Left ventricle myocardium superior (tissue), 1 donor: ENCODE measurements at places on chromosomes 3 and 15.

DNA sequence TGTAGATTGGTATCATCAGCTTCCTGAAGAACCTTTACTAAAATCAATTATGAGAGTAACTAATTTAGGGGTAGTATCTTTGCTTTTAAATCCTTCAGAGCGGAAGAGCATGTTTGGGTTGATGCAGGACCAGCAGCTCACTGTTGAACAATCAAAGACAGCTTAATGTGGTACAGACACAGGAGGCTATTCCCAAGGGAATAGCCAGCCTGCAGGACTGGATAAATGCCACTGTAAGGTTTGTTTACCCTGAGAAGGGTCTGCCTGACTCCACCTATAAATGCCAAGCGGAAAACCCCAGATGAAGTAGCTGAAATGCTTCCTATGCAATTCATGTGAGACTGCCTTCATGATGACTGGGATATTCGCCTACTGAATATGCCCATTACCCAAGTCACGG is 16.0 kb upstream of the STAC start:
- DNase-seq: no peak

GRCh38 chr15:94286583-94286982 is 55.2 kb downstream of the MCTP2 start:
- no peak for DNase-seq

DNA sequence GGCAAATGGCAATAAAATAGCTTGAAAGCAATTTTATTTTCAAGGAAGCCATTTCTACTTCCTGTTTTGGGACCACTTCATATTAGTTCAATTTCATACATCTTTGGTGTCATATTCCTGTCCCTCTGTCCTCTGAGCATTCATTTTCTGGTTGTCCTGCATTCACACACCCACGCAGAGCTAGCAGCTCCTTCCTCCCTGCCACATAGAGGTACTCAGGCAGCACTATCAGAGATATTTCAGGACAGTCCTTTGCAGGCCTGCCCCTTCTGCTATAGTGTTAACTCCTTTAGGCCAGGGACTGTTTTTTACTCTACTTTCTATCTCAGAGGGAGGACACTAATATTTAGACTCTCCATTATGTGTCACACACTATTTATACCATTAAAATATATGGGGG is 132.0 kb downstream of the ECT2 start:
- DNase-seq: no peak

DNA sequence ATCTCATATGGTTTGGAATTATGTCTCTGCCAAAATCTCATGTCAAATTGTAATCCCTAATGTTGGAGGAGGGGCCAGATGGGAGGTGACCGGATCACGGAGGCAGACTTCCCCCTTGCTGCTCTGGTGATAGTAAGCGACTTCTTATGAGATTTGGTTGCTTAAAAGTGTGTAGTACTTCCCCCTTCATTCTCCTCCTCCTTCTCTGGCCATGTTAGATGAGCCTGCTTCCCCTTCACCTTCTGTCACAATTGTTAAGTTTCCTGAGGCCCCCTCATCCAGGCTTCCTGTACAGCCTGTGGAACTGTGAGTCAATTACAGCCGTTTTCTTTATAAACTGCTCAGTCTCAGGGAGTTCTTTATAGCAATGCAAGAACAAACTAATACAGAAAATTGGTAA is 51.1 kb downstream of the NEDD4 start:
- no peak for DNase-seq

DNA sequence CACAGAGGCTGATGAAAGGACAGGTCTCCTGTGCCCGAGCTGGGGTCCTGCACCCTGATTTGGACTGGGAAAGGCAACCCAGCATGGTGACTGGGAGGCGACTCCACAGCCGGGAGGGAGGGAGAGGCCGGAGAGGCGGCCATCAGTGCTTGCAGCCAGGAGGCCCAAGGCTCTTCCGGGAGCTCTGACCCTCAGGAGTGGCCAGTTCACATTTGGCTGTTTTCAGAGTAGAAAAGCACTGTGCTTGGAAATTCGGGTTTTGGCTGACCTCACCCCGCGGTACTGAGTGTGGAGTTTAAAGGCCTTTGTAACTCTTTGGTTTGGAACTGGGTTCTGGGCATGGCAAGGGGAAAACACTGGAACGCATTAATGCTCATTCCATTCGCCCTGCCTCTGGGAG is 31.9 kb downstream of the SMAD6 start:
- DNase-seq: no peak

DNA sequence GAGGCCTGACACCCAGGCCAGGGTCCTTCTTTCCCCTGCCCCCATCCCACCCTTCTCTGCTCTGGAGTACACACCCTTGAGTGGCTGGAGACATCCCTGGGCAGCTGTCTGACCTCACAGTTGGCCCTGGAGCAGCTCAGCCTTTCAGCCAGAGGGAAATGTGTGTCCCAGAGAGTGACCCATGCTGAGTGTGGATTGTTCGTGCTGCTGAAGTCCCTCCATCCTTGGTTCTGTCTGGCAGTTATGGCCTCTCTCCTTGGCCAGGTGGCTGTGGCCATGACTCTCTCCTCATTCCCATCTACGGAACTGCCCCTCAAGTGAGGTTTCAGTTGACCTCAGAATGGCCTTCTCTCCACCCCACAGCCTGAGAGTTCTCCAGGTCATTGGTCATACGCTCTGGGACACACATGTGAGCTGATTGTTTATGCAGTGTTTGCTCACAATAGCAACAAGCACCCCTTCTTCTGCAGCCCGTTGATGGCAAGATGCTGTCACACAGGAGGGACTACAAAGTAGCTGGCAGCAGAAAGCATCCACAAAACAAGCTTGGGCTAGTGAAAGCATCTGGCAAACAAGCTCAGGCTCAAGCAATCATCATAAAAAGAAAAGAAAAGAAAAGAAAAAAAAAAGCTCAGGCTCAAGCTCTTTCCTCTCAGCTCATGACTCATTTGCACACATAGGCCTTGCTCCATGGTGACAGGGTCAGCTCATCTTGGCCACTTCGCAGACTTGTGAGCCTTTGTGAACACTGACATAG is 55.3 kb upstream of the ITGA11 start:
- DNase-seq: no peak
